Fibroblast of lung (primary cell): ENCODE measurements at places on chromosomes 12 and 14.

- no peak for DNase-seq
Measured at GRCh38 chr14:89237921-89238529, 179.0 kb downstream of the FOXN3 start.

- DNase-seq = peak; percentile 63
Measured at GRCh38 chr12:95304673-95305198, 87.1 kb downstream of the VEZT start.

- DNase-seq = no peak
Measured at GRCh38 chr14:68964300-68965093, 14.6 kb downstream of the ACTN1 start.

- no peak for DNase-seq
Measured at GRCh38 chr12:109578330-109578927, 4.8 kb downstream of the MVK start.

DNA sequence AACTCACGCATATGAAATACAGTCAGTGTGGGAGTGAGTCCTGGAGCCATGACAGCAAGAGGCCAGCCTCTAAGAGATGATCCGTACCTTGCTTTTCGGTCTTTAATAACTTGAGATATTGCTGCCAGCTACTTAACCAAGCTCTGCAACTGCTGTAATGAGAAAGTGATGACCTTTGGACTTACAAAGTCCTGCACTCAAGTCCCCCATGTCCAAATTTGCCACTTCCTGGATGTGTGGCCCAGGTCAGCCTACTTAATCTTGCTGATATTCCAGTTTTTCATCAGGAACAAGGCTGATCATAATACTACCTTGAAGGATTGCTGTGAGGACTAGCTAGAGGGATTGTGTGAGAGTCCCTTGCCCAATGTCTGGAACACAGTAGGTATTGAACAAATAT, 33.8 kb upstream of the DUSP6 start:
- DNase-seq = no peak

- no peak for DNase-seq
Measured at GRCh38 chr12:124702736-124703135, 135.3 kb upstream of the NCOR2 start.

DNA sequence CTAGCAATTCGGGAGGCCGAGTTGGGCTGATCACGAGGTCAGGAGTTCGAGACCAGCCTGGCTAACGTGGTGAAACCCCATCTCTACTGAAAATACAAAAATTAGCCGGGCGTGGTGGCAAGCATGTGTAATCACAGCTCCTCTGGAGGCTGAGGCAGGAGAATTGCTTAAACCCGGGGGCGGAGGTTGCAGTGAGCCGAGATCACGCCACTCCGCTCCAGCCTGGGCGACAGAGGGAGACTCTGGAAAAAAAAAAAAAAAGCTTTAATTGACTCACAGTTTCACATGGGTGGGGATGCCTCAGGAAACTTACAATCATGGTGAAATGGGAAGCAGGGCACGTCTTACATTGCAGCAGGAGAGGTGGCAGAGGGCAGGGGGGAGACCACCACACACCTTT, 30.6 kb upstream of the SLC2A3 start:
- DNase-seq = no peak

DNA sequence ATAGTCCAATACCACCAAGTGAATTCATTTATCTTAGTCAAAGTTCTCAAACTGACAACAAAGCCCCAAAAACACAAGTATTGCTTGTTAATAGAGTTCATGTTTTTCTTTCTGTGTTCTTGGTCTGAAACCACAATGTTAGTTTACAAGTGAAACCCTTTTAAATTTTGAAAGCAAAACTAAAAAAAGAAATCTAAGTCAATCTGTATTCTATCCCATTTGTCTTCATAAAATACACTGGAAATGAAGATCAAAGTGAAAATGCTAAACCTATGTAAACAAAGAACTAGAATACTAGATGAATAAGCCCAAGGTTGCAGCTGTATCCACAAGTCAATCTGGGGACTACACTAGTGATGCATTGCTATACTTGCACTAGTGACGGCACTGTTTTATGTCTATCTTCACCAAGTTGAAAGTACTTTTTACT, 10.4 kb downstream of the MAP4K5 start:
- peak; percentile 78 for DNase-seq

GRCh38 chr14:30159374-30159773, 231.7 kb upstream of the PRKD1 start:
- DNase-seq = no peak

- DNase-seq = no peak
Measured at GRCh38 chr14:56224229-56224628, 106.0 kb downstream of the PELI2 start.

- DNase-seq = no peak
Measured at GRCh38 chr14:90393966-90394365, 2.9 kb upstream of the CALM1 start.

DNA sequence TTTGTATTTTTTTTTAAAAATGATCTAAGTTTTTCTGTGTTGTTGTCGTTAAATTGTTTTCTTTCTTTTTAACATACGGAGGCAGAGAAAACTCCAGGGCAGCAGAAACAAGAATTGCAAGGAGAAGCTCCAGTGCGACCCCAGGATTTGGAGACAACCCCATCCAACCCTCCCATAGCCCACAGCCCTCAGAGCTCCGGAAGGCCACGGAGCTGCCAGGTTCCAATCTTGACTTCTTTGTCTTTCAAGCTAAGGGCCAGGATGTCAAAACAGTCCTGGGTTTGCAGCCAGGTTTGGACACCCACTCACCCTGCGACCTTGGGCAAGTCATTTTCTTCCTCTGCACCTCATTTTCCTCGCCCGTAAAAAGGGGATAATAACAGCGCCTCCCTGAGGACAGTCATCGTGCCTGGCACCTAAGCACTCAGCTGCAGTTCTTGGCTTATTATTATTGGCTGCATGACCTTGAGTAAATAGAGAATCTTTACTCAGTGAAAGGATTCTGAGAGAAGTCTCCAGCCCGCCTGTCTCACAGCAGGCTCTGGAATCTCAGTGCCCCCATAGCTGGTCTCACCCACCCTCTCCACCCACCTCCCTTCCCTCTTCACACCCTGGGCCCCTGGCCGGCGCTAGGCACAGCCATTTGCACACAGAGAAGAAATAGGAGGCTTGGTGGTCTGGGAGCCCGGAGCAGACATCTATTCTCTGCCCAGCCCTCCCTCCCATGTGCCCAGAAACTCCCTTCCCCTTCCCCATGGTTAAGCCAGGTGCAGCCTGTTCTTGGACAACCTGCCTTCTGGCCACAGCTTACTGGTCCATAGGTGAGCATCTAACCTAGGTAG, 79.4 kb upstream of the BCL11B start:
- no peak for DNase-seq

DNA sequence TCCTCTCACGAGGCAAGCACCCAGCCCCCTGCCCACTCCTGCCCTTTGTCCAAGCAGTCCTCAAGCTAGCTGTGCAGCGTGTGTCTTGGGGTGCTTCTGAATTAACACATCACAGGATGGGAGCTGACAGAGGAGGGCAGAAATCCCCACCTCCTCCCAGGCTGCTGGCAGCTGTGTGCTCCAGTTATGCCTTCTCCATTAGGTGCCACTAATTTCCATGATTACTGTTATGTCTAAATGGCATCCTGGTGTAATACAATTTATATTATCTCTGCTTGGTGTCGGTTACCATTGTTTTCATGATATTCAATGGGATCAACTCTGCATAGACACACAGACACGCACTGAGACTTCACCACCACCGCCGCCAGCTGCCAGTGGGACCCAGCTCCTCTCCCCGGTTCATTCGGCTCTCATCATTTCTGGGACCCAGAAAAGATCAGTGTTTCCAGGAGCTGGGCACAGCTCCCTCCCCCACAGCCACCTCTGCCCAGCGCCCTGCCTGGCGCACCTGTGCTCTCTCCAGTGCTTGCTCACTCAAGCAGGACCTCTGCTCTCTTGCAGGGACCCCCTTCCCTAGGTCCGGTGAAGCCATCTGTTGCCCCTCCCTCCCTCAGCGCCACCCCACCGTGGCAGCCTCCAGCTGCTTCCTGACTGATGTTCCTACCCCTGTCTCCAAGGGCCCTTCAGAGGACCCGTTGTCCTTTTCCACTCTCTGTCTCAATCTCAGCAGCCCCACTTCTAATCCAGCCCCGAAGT, 167.5 kb upstream of the FKBP4 start:
- DNase-seq = no peak

GRCh38 chr12:29750131-29750927, 33.4 kb downstream of the TMTC1 start:
- DNase-seq = no peak
